Ammon's horn (tissue), 1 donor: ENCODE measurements at places on chromosomes 7 and 10.

DNA sequence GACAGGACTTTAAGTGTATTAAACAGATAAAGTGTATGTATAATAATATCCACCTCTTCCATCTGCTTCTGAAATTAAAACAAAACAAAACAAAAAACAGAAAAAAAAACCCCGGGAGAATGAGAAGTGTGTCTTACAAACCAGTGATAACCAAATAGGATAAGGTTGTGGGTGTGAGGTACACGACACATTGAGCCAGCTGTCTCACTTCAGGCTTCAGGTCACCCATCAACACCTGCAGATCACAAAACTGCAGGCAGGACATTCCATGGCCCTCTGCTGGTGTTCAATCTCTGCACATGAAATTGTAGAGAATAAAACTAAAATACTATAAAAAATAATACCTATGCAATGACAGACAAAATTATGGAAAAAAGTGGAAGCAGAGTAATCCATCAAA is 339.9 kb downstream of the SFMBT2 start:
- DNase-seq, result no peak

DNA sequence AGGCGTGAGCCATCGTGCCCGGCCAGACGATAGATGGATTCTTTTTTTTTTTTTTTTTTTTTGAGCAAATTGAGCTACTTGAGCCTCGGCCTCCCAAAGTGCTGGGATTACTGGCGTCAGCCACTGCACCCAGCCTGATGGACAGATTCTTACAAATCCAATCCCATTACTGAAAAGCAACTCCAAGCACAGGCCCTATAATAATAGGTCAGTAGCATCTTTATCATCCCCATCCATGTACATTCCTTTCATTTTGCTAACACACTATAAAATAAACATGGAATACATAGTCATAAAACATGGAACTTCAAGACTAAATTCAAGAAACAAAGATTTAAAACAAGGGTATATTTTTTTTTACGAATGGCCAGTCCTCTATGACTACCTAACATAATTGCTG is 16.0 kb upstream of the RSBN1L start:
- no peak for DNase-seq

DNA sequence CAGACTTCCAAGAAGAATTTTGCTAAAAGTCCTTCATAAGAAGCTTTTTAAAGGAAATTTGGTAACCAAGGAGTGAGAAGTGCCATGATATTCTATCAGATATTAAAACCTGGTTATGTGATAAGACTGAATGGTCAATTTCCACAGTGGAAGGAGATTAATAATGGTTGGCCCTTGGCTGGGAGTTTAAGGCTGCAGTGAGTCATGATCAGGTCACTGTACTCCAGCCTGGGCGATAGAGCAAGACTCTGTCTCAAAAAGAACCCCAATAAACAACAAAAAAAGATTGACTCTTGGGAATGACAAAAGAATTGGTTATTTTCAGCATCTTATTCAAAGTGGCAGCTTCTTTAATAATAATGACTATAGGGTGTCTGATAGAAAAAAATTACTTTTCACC is 37.2 kb downstream of the EXOC4 start:
- DNase-seq, result no peak

DNA sequence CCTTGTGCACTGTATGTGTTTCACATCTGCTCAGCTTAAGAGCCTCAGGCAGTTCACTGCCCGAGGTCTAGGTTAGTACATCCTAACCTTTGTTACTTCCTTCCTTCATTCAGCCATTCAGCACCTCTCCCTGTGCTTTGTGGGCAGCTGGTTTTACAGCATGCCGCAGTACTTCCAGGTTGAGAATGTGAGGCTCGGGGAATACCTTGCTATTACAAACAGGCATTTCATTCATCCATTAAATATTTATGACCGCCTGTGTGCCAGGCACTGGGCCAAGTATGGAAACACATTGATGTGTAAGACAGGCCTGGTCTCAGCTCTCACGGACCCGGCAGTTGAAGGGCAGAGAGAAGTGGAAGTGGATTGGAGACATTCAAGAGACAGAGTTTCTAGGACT is 82.4 kb downstream of the SHH start:
- DNase-seq, result no peak

- no peak for DNase-seq
Observed at GRCh38 chr10:73234695-73235094, 12.4 kb downstream of the DNAJC9 start.
